ENCODE measurements at places on chromosomes 2 and 18.

DNA sequence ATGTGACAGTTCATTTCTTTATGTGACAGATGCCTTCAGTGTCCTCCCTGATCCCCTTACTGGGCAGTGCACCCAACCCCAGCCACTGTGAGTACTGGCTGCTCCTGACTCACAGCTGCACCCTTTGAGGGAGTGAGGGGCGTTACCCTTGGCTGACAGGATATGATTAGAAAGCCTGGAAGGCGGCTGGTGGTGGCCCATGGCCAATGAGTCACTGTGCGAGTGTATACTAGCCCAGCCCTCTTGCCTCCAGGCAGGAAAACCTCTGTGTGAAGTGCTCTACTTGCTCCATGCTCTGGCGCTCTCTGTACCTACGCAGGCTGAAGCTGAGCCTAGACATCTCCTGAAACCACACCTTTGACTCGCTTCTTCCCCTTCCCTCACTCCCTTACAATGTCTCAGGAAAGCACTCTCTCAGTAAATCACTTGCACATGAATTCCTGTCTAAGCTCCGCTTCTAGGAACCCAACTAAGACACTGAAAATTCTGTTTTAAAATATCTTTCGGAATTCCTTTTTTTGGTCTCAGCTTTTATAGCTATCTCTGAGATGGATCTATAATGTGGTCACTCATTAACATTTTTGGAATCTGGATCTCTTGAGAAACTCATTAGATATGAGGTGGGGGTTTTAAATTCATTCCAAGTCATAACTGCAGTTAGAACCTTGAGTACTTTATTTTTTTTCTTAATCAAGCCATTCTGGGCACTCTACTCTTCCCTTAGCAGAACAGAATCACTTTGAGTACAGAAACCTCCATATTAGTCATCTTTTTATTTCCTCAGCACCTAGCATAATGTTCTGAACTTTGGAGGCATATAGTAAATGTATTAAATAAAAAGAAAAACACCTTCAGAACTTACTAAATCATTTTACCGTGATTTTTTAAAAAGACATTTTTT lies 25.3 kb upstream of the STAM2 start:
- peak; percentile 96 for DNase-seq

GRCh38 chr2:185208261-185208660 lies 530.3 kb upstream of the FSIP2 start:
- DNase-seq, result peak; percentile 13

GRCh38 chr2:190529486-190530247 lies 4.9 kb downstream of the NEMP2 start:
- DNase-seq, result no peak

GRCh38 chr2:13481201-13481600 lies 764.5 kb downstream of the TRIB2 start:
- DNase-seq, result no peak

DNA sequence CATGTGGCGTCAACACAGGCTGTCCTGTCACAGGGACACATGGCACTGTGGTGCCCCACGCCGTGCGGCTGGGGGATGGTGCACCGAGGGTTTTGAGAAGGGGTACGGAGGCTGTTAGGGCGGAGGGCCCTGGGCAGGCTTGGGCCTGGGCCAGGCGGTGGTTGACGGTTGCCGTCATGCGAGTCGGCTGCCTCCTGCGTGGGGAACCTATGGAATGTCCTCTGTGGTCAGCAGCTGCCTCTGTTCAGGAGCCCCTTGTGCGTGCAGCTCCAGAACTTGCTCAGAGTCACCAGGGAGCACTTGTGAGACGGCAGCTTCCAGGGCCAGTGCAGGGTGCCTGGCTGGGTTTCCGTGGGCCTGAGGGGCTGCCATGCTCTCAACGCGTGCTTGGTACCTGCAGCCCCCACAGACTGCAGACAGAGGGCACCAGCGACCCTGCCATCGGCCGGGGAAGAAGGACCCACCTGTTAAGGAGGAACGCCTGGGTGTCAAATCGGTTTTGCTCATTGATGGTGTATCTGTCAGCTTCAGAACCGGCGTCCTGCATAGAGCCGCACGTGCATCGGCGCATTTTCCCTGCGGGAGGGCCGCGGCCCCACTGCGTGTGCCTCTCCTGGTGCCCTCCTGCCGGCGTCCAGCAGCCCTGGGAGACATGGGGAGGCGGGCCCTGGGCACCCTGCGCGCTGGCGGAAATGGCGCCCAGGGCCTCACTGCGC lies 10.0 kb upstream of the D2HGDH start:
- no peak for DNase-seq

DNA sequence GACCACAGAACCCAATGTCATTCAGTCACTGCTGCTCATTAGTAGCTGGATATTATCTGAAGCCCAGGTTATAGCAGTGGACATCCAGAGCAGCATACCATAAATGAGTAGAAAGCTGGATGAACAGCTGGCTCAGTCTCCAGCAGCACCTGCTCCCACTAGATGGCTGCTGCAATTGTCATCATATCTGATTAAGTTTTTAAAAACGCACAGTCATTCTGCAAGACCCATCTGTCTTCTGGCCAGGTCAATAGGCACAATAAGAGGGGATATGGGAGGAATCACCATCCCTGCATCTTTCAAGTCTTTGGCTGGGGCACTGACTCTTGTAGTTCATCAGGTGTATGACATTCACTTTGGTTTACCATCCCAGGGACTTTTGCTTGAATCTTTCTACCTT lies 55.1 kb upstream of the XDH start:
- DNase-seq, result no peak

DNA sequence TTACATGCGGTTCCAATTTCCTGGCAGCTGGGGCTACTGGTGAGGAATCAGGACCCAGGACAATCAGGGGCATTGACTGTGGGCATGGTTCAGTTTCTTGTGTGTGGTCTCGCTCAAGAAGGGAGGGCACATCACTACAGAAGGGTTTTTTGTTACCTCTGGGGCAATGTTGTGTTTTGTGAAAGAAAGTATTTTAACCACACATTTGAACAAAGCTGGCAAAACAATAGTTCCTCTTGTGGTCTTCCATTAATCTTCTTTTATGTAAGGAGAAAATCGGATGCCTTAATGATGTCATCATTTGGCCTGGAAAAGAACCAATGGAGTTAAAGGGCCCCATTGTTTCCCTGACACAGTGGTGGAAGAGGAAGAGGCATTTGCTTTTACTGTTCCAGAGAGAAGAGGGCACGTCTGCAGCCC lies 197.4 kb downstream of the SH3BP4 start:
- DNase-seq, result no peak

GRCh38 chr18:64238076-64238475 lies 89.2 kb upstream of the LINC00305 start:
- no peak for DNase-seq

GRCh38 chr2:74550231-74550630 lies 3.5 kb downstream of the LOXL3 start:
- no peak for DNase-seq

- no peak for DNase-seq
Measured at GRCh38 chr2:100059638-100060037, 82.8 kb downstream of the AFF3 start.

DNA sequence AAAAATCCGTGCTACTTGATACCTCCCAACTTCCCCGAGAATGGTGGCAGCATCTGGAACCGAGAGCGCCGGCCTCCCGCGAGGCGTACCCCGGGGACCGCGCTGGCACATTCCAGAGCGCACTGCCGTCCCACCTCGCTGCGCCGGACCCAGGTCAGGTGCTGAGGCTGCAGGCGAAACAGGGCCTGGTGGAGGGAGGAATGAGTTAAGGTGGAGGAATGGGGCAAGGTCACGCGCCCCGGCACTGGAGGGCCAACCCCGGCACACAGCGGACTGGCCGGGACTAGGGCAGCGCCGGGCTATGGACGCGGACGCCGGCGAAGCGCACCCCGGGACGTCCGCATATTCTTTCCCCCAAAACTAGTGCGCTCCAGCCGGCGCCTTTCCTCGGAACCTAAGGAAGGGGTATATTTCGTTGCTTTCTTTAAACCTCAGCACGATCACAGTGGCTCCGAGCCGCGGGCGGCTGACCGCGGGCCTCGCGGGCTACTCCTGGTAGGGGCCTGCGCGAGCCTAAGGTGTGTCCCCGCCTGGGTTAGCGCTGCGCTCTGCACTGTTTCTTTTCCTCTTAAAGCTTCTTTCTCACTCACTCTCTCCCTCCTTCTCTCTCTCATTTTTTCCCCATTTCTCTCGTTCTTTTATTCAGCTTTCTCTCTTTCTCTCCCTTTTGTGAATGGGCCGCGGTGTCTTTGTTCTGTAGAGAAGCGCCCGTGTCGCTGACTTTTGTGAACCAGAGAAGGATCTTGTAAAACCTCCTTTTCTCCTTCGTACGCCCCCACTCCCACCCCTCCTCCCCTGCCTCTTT lies 2.1 kb upstream of the OTX1 start:
- no peak for DNase-seq

GRCh38 chr2:214412679-214413078 lies 1.8 kb downstream of the VWC2L start:
- no peak for DNase-seq

GRCh38 chr2:119384971-119385370 lies 18.2 kb downstream of the DBI start:
- DNase-seq, result no peak

- DNase-seq, result no peak
Measured at GRCh38 chr2:38153476-38154135, 77.7 kb upstream of the CYP1B1 start.

GRCh38 chr2:141942006-141942789 lies 188.6 kb downstream of the LRP1B start:
- no peak for DNase-seq

- no peak for DNase-seq
Measured at GRCh38 chr2:85986121-85986520, 97.3 kb upstream of the ST3GAL5 start.

DNA sequence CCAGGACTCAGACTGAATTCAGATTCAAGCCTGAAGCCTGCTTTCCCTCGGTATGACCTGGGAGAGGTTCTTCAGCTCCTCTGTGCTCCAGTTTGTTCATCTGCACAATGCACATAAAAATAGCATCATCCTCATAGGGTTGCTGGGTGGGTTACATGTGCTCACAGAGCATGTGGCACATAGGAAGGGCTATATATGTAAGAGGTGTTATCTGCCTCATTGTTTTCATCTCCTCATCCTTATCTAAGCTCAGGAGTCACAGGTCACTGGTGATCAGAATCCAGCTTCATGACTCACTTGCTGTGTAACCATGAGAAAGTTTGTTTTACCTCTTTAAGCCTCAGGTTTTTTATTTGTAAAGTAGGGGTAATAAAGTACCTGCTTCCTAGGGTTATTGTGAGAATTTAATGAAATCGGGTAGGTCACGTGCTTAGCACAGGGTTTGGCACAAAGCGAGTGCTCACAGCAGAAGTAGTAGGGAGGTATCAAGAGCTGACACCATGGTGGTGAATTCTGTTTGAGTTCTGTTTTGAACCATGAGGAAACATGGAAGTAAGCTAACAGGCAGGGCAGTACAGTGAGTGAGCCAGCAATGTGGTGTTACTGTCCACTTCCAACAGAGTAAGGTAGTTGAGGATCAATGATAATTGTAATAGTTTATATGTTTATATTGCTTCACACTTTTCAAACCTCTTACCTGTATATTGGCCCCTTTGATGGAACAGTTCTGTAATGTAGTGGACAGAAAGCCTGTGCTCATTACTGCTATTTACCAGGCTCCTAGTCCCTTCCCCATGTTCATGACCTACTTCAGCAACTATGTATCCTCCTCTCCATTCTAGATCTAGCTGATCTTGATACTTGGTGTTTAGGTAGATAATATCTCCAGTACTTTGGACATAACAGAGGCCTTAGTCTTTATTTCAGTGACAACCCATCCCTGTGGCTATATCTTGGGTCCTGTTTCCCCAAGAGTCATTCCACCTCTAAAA lies 141.4 kb upstream of the LTBP1 start:
- DNase-seq, result no peak

- no peak for DNase-seq
Measured at GRCh38 chr2:181848261-181848886, 43.2 kb upstream of the ITPRID2 start.

DNA sequence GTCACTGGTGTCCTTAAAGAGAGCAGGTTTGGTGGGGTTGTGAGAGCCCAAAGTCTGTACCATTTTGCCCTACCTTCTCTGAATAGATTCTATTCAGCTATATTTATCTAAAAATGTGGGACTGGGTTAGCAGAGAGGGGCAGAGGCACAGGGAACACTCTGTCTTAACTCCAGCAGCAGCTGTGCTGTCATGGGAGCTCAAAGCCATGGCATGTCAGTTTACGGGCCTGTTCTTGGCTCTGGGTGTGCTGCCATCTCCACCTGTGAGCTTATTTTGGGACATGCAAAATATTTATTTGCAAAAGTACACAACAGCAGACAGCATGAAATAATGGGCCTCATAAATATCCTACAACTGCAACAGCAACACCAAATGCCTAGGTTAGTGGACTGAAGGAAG lies 129.6 kb upstream of the KCTD1 start:
- no peak for DNase-seq

DNA sequence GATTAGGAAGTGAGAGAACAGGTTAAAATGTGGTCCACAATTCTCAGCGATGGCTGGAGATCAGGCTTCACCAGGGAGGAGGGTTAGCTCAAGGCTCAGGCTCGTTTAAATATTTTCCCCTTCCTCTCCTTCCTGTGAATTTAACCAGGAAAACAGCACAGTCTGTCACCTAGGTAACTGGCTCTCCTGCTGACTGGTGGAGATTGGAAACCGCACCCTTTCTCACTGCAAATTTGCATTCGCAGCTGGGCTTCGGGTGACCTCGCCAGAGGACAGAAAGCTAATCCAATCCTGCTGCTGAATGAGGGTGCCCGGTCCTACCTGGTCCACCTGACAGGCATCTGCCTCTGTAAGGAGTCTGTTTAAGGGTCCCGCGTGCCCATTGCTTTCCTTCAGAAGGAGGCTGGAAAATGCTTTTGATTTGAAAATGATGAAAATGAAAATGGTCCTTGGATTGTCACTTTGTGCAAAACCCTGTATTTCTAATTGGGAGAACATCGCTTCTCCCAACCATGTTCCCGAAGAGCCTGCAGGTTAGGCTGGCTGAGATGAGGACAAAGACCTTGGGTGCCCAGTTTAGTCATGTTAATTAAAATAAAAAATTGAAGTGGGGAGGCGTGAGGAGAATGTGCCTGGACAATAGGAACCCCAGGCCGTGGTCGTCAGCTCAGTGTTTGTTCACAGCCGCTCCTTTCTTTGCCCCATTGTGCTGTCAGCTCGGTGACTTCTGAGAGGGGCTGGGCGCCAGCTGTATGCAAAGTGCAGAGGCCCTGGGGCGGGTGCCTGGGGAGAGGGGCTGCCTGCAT lies 43.4 kb upstream of the MTCL1 start:
- peak; percentile 27 for DNase-seq

- no peak for DNase-seq
Measured at GRCh38 chr2:192069417-192069816, 125.3 kb downstream of the TMEFF2 start.

GRCh38 chr2:128394007-128394730 lies 75.5 kb upstream of the HS6ST1 start:
- no peak for DNase-seq

DNA sequence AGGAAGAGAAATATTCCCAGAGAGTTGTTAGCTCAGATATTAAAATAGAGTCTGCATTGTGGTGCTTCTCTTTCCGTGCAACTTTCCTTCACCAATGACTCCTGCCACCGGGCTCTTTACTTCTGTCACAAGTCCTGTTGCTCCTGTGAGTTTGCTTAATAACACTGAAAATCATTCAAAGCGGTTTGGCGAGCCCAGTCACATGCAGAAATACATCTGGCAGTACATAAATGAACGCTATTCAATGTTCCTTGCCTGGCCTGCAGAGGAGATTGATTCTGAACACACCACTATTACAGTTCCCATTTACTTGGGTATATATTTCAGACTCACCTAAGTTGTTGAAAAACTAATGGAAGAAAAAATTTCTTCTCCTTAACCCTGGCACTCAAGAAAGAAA lies 276.6 kb downstream of the ZNF521 start:
- DNase-seq, result no peak

All from fibroblast of skin of abdomen (primary cell).